NCI-H446 (cell line): ENCODE measurements at places on chromosomes 1 and 21.
A peak's percentile ranks its signal among the peaks of the same experiment; 100 is the strongest.

- DNase-seq, result no peak
Measured at GRCh38 chr1:22782406-22782805, 71.8 kb downstream of the EPHB2 start.

GRCh38 chr1:185440877-185441276 lies 123.8 kb upstream of the IVNS1ABP start:
- no peak for DNase-seq

- no peak for DNase-seq
Measured at GRCh38 chr1:94876362-94876761, 50.5 kb downstream of the CNN3 start.

DNA sequence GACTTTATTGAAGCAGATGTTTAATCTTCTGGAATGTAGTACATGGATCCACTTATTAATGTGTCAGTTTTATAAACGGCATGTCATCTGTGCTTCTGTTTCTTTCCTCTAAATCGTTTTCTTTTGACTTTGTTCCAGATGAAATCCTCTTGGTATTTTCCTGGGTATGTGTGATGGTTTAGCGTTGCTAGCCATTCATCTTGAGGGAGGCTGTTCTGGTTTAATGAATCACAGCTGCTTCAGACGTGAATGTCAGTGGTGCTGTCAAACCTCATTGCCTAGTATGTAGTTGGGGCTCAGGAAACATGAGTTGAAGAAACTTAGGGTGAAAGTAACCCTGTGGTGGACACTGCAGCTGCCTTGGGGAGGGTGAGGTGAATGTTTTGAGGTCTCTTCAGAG lies 33.2 kb downstream of the KCNK1 start:
- DNase-seq, result no peak

- peak; percentile 62 for DNase-seq
Measured at GRCh38 chr1:175172503-175172902, 20.1 kb downstream of the KIAA0040 start.

- no peak for DNase-seq
Measured at GRCh38 chr21:39630191-39630591, 17.5 kb downstream of the B3GALT5 start.

DNA sequence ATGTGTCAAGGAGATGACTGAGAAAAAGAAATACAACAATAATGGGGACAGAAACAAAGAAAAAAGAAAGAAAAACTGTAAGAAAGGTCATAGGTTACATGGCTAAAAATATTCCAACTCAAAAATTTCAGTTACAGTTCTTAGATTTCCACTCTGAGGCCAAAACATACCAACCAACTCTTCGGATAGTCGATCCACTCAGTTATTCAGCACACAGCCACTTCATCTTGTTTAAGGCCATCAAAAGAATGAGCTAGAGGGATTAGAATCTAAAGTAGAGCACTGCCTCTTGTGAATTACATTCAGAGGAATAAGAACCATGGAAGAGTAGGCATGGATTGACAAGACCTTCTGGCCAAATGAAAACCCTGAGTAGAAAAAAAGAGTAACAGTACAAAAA lies 277.0 kb downstream of the MRPL39 start:
- no peak for DNase-seq

DNA sequence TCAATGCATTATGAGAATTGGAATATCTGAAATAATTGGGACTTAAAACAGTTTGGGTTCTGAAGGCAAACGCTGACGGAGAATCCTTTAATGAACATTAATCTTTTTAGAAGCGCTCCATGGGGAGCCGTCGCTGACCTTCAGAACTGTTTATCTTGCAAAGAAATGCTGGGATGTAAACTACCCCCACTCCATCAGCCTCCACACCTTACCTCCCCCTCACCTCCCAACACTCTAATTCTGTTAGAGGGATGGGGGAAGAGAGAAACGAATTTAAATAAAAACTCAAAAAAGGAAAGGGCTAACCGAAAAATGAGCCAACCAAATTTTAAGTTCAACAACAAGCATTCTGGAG lies 44.1 kb upstream of the DNAJC6 start:
- DNase-seq, result no peak

- no peak for DNase-seq
Measured at GRCh38 chr1:20465187-20465586, 20.8 kb downstream of the CAMK2N1 start.

DNA sequence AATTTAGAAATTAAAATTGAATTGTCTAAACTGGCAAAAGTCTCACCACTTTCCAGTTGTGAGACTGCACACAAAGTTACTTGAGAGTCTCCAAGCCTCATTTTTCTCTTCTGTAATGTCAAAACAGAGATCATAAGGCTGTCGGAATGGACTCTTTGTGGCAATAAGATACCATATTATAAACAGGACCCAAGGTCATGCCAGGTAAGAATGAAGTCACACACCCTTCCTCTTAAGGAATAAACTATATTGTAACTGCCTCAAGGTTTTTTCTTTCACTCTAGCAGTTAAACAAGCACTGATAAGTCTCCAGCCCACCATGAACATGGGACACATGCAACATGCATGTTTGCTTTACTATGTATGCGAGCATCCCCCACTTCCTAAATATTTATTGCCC lies 50.1 kb upstream of the DIRAS3 start:
- no peak for DNase-seq

GRCh38 chr1:224647449-224647848 lies 31.3 kb downstream of the CNIH3 start:
- DNase-seq, result no peak
